ENCODE measurements at places on chromosomes 3 and 15.

GRCh38 chr3:113291572-113291971, 80.2 kb downstream of the BOC start:
- DNase-seq, result no peak

- DNase-seq, result no peak
These were observed 148.8 kb upstream of the GADL1 start for GRCh38 chr3:31043184-31043819.

DNA sequence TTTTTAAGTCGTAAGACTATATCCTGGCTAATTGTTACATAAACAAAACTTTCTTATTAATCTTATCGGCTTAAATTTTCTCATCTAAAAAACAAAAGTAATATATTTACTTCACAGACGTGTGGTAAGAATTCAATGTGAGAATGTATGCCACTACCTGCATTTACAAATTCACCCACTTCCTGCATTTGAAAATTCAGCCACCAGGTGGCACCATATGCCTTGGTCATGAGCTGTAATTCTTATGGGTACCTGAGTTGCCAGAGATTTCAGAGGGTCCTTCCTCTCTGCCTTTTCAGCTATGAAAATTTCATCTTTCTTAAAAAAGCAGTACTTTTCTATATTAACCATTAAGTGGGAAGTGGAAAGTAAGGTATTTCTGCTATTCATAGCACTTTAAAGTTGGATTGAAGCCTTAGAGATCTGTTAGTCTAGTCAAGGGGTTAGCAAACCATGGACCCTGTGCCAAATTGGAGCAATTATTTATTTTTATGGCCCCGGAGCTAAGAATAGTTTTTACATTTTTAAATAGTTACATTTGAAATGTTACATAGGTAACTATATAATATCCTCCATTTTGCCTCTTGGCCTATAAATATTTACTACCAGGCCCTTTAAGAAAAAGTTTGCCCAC, 127.8 kb downstream of the HCN4 start:
- DNase-seq, result peak; percentile 80

- DNase-seq, result no peak
These were observed 440.8 kb downstream of the ZNF385D start for GRCh38 chr3:21310161-21310560.

DNA sequence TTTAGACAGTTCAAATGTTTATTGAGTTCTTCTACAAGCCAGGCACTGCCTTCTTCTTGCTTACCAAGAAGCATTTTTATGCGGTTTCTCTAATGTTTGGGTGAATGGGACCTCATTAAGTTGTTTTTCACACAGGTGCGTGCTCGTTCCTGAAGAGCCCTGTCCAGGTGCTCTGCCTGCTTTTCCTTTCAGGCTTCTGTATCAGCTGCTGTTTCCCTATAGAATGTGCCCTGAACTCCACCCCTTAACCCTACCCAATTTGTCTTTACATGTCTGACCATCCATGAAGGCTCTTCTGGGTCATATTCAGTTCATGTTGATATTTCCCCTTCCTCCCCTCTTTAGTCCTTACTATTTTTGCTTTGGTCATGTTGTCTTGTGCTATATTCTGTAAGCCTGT, 22.4 kb upstream of the GOLGA6L10 start:
- DNase-seq, result no peak

DNA sequence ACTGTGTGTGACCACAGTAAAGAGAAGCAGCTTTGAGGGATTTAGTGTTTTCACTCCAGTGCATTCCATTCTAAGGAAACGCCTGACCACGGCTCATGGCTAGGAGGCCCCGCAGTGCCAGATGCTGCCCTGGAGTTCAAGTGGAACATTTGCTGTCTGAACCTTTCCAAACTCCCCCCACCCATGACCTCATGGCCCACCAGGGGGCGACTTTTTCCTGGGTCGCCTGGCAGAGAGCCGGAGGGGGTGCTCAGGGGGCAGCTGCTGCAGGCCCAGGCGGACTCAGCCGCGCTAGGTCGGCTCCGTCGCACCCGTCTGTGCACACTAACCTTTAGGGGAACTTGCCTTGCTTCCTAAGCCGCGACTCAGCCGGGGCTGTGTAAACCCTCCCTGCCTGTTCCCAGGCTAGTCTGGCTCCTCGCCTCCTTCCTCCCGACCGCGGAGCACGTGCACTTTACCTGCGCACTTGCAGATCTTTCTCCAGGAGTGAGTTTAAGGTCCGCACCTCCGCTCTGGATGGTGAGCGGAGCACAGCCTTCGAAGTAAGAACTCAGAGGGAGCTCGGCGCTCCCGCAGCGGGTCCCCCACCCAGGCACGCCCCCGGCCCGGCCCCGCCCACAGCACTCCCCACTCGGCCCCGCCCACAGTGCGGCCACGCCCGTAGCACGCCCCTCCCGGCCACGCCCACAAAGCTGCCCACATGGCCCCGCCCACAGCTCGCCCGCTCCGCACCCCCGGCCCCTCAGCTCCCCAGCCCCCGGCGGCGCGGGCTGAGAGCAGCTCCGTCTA, at the start of gene OCA2:
TSS of gene OCA2 (minus strand) at position 550 of the 789 bp plus-strand sequence. CDS start 17,441 bp downstream, outside the sequence.
- DNase-seq, result no peak

GRCh38 chr15:72492733-72493132, 18.6 kb downstream of the ARIH1 start:
- DNase-seq, result no peak

DNA sequence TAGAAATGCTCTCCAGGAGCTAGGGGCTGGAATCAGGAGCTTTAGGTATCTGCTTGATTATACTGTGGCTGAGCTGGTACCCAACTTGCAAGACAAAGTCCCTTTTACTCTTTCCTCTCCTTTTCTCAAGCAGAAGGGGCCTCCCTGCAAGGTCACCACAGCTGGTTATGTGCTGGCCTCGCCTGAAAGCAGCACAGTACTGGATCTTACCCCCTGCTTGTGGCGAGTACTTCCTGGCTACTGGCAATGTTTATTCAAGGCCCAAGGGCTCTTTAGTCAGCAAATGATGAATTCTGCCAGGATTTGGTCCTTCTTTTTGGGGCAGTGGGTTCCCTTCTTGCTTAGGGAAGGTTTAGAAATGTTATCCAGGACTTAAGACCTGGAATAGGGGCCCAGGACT, 234.6 kb downstream of the RAP2B start:
- DNase-seq, result no peak

All from Jurkat, Clone E6-1 (cell line).